ENCODE measurements at places on chromosomes 4 and X.

- DNase-seq: no peak
These were observed 63.9 kb downstream of the PLS3 start for GRCh38 chrX:115624916-115625315.

GRCh38 chr4:181193131-181193930 is 1049.9 kb upstream of the TENM3 start:
- DNase-seq: no peak

GRCh38 chr4:3644849-3645627 is 112.8 kb upstream of the LRPAP1 start:
- peak; percentile 16 for DNase-seq

GRCh38 chr4:186687265-186687664 is 36.4 kb downstream of the FAT1 start:
- no peak for DNase-seq

DNA sequence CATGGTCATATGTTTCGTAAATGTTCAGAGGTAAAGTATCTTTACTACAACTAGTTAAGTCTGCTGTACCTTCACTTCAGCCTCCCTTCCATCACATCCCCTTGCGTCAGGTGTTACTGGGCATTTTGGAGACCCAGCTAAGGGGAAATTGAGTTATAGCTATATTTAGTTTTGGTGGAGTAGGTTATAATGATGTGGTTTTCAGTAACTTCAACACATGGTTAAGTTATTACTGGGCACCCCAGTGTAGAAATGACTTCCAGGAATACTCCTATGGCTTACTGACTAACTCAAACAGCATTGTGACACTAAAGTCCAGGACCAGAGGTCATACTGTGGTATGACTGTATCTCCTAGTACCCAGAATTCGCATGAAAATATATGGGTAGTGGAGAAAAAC is 23.4 kb upstream of the ACSL1 start:
- no peak for DNase-seq

All from LoVo (cell line).